Urinary bladder (tissue), 4 donors: ENCODE measurements at places on chromosomes 1 and 21. TPM values are rescaled to one million over a fixed set of nuclear protein-coding genes. Genes with fewer than 3 reads are reported as not detected.

FAM163A gene
- polyA plus RNA-seq, result 0.30 TPM

APH1A gene
- polyA plus RNA-seq, result 114 TPM

CRYAA gene
- polyA plus RNA-seq, result not detected

SERPINC1 gene
- 1.4 TPM for polyA plus RNA-seq

SLC35F3 gene
- polyA plus RNA-seq, result 0.04 TPM

NUDT17 gene
- 5.0 TPM for polyA plus RNA-seq

ACBD3 gene
- polyA plus RNA-seq, result 18.9 TPM

RUNX3 gene
- 2.5 TPM for polyA plus RNA-seq

SLX9 gene
- polyA plus RNA-seq, result 35.7 TPM

B3GALT2 gene
- 3.5 TPM for polyA plus RNA-seq

TMEM51 gene
- polyA plus RNA-seq, result 21.5 TPM

LENEP gene
- not detected for polyA plus RNA-seq

GJA5 gene
- polyA plus RNA-seq, result 14.9 TPM

PKNOX1 gene
- polyA plus RNA-seq, result 16.0 TPM

AUNIP gene
- 0.11 TPM for polyA plus RNA-seq

ATP5PO gene
- 283 TPM for polyA plus RNA-seq

EFNA3 gene
- polyA plus RNA-seq, result 2.3 TPM

SPAG17 gene
- 0.51 TPM for polyA plus RNA-seq

C1orf116 gene
- polyA plus RNA-seq, result 2.7 TPM

S100A9 gene
- polyA plus RNA-seq, result 471 TPM

PCSK9 gene
- polyA plus RNA-seq, result 0.09 TPM

CASQ2 gene
- polyA plus RNA-seq, result 111 TPM

SELP gene
- polyA plus RNA-seq, result 7.5 TPM

RAB13 gene
- polyA plus RNA-seq, result 192 TPM

ANKRD35 gene
- polyA plus RNA-seq, result 13.2 TPM

SPATA45 gene
- polyA plus RNA-seq, result not detected

DEPDC1 gene
- 0.10 TPM for polyA plus RNA-seq

HJV gene
- polyA plus RNA-seq, result 0.11 TPM

PPIAL4G gene
- polyA plus RNA-seq, result not detected

CRP gene
- 7.2 TPM for polyA plus RNA-seq

LINGO4 gene
- 0.19 TPM for polyA plus RNA-seq

DNAJC6 gene
- polyA plus RNA-seq, result 2.9 TPM

KCNJ6 gene
- polyA plus RNA-seq, result 0.03 TPM

PCNX2 gene
- 5.2 TPM for polyA plus RNA-seq

RIMS3 gene
- polyA plus RNA-seq, result 4.0 TPM

TSEN15 gene
- 22.7 TPM for polyA plus RNA-seq

DRAXIN gene
- polyA plus RNA-seq, result 0.01 TPM

ADAMTS1 gene
- 299 TPM for polyA plus RNA-seq

OLIG1 gene
- polyA plus RNA-seq, result not detected
